ENCODE measurements at places on chromosomes 11 and 22. TPM values are rescaled to one million over a fixed set of nuclear protein-coding genes. Genes with fewer than 3 reads are reported as not detected.

The CARNS1 gene
- under 0.01 TPM for total RNA-seq

The YPEL4 gene
- total RNA-seq, result 5.3 TPM

The FADS2 gene
- 121 TPM for total RNA-seq

The TTLL12 gene
- total RNA-seq, result 30.6 TPM

The JAML gene
- 0.82 TPM for total RNA-seq

The NPTXR gene
- total RNA-seq, result 10.6 TPM

The SHANK3 gene
- 4.1 TPM for total RNA-seq

The OR10D3 gene
- total RNA-seq, result not detected

The APOA5 gene
- not detected for total RNA-seq

The HTR3B gene
- total RNA-seq, result 0.41 TPM

The RPS13 gene
- total RNA-seq, result 1,648 TPM

The GAL3ST1 gene
- total RNA-seq, result 1.2 TPM

The MMP3 gene
- total RNA-seq, result not detected

The IGLL1 gene
- total RNA-seq, result not detected

The PRODH gene
- 0.82 TPM for total RNA-seq

The CRACR2B gene
- 0.82 TPM for total RNA-seq

The C11orf16 gene
- not detected for total RNA-seq

The TPBGL gene
- total RNA-seq, result not detected

The RTL10 gene
- 13.0 TPM for total RNA-seq

The B4GALNT4 gene
- total RNA-seq, result 88.9 TPM

The EHF gene
- total RNA-seq, result 0.41 TPM

The GRIK4 gene
- total RNA-seq, result 3.3 TPM

The CHST1 gene
- 10.6 TPM for total RNA-seq

The NRXN2 gene
- total RNA-seq, result 204 TPM

The BAIAP2L2 gene
- total RNA-seq, result under 0.01 TPM

The LRRC10B gene
- total RNA-seq, result 2.9 TPM

The LRP5 gene
- total RNA-seq, result 10.2 TPM

The OSBPL5 gene
- total RNA-seq, result 28.9 TPM

The B3GAT1 gene
- total RNA-seq, result 47.3 TPM

The FXYD6 gene
- total RNA-seq, result 69.3 TPM

The DLG2 gene
- total RNA-seq, result 174 TPM

Data from frontal cortex (tissue), 4 donors.